ENCODE measurements at places on chromosomes 12 and 14.

DNA sequence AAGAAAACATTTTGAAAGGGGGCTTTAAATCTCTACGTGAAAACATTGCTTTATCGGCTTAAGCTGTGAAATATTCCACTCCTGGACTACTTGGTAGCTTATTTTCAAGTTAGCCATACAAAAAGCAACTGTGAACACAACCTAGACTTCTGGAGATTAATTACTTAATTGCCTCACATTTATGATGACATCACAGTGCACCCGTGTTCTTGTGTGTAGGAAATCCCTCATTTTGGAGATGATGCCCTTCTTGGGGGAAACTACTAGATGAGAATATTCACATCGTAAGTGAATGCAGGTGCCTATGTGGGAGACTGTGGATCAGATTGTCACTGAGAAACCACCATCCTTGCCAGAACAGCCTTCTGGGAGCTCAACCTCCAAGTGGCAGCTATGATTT lies 10.5 kb upstream of the B4GALNT3 start:
- DNase-seq = no peak

DNA sequence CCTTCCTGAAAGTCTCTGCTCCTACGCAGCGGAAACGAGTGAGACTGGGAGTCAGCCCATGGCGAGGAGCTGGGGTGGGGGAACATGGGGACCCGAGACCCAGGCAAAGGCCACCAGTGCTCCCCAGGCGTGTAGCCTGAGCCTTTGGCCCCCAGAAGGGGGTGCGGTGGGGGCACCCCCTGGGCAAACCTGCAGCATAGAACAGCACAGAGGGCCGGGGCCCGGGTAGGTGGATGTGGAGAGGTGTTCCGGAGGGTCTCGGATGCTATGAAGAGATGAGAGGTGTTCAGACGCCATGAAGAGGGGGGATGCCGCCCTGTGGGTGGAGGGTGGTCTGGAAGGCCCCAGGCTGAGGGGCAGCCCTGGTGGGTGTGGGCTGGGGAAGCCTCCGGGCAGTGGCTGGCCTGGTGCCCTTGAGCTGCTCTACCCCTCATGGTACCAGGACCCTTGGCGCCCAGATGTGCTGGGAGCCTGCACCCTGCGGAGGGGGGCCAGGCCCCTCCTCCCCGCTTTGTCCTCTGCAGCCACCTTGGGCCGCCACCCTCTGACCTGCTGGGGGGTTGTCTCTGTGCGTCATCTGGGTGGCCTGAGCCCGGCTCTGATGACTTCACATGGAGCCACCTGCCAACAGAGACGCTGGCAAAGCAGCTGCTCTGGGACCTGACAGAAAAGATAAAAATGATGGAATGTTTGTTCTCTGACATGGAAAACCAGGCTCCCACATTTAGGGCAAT lies 83.4 kb downstream of the KIF26A start:
- no peak for DNase-seq

DNA sequence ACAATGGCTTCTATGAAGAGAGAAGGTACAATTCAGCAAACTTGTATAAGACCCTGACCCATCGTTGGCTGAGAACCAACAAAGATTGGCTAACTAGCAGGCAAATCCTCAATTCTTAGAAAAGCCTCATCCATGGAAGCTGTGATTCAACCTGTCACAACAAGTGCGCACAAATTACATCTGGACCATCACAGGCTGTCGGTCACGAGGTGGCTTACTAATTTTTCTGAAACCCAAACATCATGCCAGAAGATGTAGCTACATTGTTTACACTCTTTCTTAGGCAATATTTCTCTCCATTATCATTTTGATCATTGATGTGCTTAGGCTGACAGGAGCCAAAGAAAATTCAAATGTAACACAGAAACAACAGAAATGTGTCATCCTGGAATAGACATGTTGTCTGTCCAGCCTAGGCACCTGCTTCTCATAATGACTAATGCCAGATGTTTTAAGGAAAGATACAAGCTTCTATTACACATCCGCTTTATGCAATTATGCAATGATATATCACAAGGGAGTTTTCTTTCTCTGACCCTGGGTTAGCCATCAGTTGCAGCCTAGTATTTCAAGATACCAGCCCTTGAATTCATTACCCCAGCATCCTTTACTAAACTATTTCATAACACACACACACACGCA lies 92.9 kb upstream of the DIO2 start:
- no peak for DNase-seq

DNA sequence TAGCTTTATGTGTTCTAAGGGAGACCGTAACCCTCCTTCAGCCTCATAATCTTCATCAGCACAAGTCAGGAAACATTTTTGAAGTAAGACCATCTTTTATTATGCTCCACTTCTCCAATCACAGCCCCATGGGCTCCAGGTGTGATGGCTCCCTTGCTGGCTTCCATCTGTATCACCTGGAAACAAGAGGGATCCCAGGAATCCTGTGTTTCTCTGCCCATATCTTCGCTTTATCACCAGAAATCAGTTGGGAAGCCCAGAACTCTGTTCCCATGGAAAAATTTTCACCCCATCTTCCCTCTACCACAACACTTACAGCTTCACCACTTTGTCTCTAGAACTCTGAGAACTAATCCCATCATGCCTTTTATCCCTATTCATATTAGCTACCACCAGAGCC lies 68.3 kb downstream of the METTL25 start:
- DNase-seq = no peak

GRCh38 chr14:103116636-103117035 lies 6.6 kb upstream of the TNFAIP2 start:
- no peak for DNase-seq

DNA sequence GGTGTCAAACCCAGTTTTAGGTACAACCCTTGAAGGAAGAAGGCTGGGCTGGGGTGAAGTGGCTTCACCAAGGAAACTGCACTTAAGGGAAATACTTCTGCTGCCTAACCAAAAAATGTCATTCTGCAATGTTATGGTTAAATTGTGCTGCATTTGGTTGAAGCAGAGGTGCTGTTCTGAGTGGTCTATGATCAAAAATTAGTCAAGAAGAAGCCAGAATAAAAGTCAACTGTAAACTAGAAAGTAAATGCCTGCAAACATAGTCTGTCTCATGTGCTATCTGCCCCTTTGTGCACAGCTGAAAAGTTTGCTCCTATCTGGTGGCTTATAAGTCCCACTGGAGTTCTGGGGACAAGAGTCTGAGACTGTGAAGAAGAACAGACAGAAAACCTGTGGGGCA lies 158.8 kb downstream of the C12orf42 start:
- no peak for DNase-seq

- no peak for DNase-seq
These were observed 2.3 kb upstream of the KRT6A start for GRCh38 chr12:52495389-52495788.

- DNase-seq = no peak
These were observed 26.9 kb downstream of the CRADD start for GRCh38 chr12:93704122-93704521.

- DNase-seq = no peak
These were observed 216.8 kb downstream of the TTC8 start for GRCh38 chr14:89041257-89041582.

- no peak for DNase-seq
These were observed 1500.7 kb upstream of the FLRT2 start for GRCh38 chr14:84029246-84029645.

GRCh38 chr12:107610021-107610859 lies 75.4 kb upstream of the PWP1 start:
- no peak for DNase-seq

DNA sequence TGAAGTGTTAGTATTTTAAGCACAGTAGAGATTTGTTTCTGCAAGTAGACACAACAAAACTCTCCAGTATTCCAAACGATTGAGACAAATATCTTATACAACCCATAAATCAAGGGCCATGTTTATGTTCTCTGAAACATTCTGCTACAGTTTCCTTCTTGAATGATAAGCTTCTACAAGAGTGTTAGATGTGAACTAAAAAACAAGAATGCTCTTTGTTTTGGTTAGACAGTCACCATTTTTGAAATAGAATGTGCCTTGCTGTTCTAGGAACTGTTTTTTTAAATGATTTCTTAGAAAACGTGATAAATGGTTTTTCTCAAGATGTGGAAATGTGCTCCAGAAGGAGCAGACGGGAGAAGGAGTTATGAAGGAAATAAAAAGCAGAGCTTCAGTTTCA lies 1656.3 kb upstream of the FLRT2 start:
- DNase-seq = no peak

- no peak for DNase-seq
These were observed 3.0 kb upstream of the TESC start for GRCh38 chr12:117101953-117102799.

DNA sequence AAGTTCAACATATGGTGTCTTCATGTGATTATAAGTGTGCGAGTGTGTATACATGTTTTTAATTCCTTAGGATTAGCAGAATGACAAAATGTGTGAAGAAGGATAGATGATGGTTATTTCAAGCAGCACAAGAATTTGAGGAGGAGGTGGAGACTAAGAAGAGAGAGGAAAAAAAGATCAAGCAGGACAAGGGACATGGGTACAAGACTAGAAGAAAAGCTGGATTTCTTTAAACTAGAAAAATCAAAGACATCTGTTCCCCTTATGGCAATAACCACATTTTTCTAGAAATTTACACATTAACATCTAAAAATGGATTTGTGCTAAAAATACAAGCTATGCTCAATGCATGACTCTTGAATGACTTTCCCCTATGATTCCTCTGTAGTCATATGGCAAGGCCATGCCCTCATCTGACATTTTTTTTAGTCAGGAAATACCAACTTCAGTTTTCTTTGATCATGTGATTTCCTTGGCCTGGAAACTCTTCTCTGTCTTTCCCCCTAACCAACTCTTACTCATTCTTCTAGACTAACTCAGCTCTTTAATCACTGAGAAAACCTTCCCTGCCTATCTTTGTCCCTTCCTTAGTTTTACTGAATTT lies 435.8 kb downstream of the NRXN3 start:
- DNase-seq = no peak

DNA sequence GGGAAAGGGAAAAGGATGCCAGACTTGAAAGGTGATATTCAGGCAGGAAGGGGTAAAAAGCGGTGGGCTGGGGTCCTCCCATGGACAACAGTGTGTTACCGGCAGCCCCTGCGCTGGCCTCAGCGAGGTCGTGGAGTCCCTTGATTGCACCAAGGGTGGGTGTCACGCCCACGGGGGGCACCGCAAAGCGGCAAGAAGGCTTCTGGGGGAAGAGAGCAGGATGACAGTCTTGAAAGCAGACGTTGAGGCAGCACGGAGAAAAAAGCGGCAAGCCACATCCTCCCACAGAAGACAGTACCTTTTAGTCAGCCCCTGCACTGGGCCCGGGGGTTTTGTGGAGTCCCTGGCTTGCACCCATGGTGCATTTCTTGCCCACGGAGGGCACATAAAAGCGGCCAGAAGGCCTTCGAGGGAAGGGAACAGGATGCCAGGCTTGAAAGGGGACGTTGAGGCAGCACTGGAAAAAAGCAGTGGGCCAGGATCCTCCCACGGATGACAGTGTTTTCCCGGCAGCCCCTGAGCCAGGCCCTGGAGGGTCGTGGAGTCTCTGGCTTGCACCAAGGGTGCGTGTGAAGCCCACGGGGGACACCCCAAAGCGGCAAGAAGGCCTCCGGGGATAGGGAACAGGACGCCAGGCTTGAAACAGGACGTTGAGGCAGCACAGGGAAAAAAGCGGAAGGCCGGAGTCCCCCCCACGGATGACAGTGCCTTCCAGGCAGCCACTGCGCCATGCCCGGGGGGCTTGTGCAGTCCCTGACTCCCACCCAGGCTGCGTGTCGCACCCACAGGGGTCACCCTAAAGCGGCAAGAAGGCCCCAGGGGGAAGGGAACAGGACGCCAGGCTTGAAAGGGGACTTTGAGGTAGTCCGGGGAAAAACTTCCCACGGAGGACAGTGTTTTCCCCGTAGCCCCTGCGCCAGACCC lies 162.2 kb upstream of the ALG10B start:
- no peak for DNase-seq

Data from stimulated activated CD4-positive, alpha-beta T cell treated with anti-CD3 and anti-CD28 coated beads, Interleukin-15, amount 100 ng/mL, for 1 hour (primary cell).